Breast epithelium (tissue), 4 donors: ENCODE measurements at places on chromosomes 2 and 18. TPM values are rescaled to one million over a fixed set of nuclear protein-coding genes. Genes with fewer than 3 reads are reported as not detected.

GRCh38 chr18:3100498-3101132, 87.7 kb upstream of the LPIN2 start:
- DNase-seq = no peak

DNA sequence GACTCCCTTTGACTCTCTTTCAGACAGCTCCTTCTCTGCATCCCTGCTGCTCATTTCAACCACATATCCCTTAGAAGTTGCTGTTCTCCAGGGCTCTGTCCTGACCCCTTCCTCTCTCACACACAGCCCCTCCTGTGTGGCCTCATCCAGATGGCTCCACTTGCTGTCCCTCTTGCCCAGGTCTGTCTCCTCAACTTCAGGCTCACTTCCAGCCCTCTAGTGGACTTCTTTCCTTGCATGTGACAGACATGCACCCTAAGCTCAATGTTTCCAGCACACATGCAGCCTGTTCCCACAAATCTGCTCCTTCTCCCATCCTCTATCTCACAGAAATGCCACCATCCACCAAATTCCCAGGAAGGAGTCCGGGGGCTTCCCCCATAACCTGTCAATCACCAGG, 9.0 kb upstream of the MRPL19 start:
- DNase-seq = no peak

DNA sequence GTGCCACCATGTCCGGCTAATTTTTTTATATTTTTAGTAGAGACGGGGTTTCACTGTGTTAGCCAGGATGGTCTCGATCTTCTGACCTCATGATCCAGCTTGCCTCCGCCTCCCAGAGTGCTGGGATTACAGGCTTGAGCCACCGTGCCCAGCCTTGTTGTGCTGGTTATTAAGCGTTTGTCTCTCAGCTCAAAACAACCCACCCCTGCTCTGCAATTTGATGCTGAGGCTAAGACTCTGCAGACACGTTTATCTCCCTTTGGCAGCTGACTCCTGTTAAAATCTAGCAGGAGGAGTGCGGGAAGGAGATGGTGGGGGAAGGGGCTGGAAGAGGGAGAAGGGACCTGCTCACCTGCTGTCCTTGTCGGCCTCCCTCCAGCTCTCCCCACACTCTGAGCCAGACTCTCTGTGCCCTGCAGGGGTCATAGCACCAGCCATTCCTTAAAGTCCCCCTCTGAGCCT, 29.9 kb upstream of the IMPA2 start:
- DNase-seq = no peak

- no peak for DNase-seq
These were observed 251.0 kb upstream of the CHAC2 start for GRCh38 chr2:53516650-53517049.

- no peak for DNase-seq
These were observed 226.9 kb downstream of the AGPS start for GRCh38 chr2:177619461-177619860.

DNA sequence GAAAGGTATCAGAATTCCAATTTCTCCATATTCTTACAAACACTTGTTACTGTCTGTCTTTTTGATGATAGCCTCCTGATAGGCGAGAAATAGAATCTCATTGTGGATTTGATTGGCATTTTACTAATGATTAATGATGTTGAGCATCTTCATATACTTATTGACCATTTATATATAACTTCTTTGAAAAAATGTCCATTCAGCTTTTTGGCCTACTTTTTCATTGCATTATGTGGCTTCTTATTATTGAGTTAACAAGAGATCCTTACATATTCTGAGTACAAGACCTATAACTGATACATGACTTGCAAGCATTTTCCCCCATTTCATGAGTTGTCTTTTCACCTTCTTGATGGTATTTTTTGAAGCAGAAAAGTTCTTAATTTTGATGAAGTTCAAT, 54.6 kb downstream of the QPCT start:
- DNase-seq = no peak

DNA sequence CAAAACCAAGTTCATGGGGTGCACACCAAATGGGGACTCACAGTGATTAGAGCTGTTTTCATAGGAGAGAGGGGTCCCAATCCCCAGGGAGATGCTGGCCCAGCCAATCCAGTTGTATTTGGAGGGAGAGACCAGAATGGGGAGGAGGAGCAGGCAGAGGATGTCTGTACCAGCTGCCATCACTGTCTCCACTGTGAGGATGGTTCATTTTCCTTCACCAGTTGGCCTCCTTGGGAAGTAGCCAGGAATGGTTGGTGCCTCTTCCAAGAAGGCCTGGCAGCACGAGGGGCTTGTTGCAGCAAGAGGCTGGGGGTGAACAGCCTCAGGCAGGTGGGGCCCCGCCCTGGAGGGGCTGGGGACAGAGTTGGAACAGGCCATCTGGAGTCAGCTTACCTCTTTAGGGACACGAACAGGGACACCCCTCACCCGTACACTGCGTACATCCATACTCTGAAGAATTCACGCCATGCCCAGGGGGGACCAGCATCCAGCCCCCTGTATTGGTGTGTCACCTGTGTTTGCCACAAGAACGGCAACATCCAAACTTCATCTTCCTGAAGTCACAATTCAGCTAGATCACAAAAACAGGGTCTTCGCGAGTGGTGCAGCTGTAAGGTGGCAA, 161.7 kb upstream of the ZNF236 start:
- DNase-seq = no peak

DNA sequence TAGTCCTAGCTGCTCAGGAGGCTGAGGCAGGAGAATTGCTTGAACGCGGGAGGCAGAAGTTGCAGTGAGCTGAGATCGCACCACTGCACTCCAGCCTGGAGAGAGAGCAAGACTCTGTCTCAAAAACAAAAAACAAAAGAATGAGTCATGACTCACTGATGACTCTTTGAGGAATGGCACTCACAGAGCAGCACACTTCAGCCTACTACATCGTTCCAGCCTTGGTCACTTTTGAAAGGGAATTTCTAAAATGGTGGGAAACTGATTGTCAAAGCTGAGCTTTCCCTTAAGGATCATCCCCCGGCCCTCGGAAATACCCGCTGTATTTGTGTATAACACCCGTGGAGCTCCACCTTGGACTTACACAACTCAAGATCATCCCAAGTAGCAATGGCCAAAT, 217.3 kb upstream of the HS6ST1 start:
- DNase-seq = no peak

DNA sequence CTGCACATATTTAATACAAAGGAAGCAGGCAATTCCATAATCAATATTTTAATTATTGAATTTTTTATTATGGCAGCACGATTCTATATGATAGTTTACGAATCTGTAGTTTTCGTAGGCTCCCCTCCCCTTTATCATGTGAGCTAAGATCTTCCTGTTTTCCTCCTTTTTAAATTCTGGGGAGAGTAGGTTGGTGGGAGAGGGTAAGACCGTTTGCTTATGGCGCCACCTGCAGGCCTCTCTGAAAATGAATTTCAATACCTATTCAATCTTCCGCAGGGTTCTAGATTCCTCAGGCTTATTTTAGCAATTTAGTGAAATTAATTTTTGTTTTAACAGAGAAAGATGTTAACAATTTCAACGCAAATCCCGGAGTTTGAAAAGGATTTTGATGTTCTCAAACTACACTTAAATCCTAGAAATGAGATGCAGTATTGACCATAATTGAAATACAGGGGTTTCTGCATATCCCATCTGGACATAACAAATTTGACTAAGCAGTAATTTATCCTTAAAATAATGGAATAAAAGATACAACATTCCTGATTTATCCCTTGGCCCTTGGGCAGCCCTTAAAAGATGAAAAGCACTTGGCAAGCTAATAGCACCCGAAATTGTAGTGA, 12.8 kb upstream of the GBX2 start:
- DNase-seq = no peak

The CD8B2 gene
- 0.29 TPM for total RNA-seq

The DQX1 gene
- total RNA-seq = 0.66 TPM

The CNGA3 gene
- 0.15 TPM for total RNA-seq

The SIX3 gene
- total RNA-seq = not detected

The KLHL29 gene
- 4.5 TPM for total RNA-seq
